ENCODE measurements at places on chromosomes 5 and 9.

DNA sequence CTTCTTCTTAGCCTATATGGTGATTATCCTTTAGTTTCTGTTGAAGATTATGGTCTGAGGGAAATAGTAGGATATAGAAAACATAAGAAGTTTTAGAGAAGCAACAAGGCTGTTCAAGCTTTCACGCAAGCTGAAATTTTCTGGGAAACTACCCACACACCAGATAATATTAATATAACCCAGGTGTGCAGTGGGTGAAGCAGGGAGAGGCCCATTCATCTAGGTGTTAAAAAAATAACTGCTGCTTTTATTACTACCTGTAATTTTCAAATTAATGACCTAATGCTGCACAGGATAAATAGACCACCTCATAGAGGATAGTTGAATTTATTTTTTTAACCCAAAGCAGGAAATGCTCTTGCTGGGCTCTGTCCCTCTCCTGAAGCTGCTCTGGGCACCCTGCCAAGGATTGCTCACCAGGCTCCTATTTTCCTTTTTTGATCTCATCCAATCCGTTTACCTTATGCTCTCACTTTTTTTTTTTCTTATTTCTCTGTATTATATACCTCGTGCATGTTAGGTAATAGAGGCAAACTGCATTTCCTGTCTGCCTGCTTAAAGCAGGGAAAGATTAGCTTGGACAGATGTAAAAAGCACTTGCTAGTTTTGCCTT, 124.3 kb upstream of the SLC12A2 start:
- no peak for DNase-seq

DNA sequence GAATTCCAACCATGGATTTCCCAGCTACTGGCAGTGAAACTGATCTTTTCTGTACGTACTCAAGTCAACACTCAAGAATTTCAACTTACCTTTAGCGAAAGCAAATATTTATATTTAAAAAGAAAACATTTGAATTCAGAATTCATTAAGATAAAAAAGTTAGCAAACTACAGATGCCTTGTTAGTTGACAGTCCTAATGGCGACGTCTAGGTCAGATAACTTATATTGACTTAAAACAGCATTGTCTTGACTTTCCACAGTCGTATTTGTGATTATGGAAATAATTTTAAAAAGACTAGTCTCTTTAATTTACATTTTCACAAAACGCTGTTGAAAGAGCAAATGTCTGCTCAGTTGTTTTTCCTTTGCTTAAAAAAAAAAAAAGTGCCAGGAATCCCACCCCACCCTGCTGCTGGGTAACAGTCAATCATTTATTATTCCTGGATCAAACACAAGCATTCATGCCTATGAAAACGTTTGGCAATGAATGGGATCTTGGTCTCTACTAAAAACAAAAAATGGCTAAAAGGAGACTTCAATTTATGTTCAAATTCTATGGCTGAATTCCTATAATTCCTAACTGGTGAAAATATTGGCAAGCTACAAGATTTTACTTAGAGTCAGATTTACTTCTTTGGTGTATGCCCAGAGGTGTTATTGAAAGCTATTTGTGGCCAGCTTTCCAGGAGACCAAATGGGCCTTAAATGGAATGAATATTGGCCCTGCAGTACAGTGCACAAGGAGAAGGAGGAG, 22.0 kb downstream of the OR2S2 start:
- no peak for DNase-seq

- DNase-seq, result no peak
Measured at GRCh38 chr5:143200781-143201398, 202.6 kb downstream of the NR3C1 start.

- no peak for DNase-seq
Measured at GRCh38 chr5:145680169-145680568, 155.0 kb downstream of the PRELID2 start.

DNA sequence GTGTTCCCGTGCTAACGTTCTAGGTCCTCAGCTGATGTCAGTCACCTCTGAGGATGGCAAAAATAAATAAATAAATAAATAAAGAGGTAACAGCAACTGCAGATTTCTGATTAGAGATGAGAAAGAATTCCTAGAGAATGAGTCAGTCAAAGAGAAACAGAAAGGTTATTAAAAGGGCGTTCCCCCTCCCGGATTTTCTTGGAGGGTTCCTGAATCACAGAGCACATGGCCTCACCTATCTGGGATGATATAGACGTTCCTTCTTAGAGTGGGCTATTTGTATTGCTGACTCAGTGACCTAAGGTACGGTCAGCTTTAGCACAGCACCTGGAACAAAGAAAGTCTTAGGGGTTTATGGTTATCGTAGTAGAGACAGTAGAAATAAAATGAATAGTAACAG, 30.6 kb downstream of the HTR4 start:
- no peak for DNase-seq

Measured in tibial artery (tissue), 4 donors.